Fibroblast of pulmonary artery (primary cell): ENCODE measurements at places on chromosomes 5 and 9.

- no peak for DNase-seq
Measured at GRCh38 chr9:87910821-87911220, 6.9 kb upstream of the SPATA31C1 start.

DNA sequence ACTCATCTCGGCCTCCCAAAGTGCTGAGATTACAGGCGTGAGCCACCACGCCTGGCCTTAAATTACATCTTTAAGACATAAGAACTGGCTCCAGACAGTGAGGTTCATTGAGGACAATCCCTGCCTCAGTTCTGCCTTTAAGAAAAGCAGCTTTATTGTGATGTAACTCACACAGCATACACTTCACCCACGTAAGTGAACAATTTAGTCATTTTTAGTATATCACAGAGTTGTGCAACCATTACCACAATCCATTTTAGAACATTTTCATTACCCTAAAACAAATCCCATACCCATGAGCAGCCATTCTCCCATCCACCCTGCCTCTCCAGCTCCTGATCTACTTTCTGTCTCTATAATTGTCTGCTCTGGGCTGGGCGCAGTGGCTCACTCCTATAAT lies 24.0 kb upstream of the LTC4S start:
- DNase-seq, result no peak

- DNase-seq, result peak; percentile 87
Measured at GRCh38 chr5:66307647-66308241, 163.6 kb downstream of the SREK1 start.

- DNase-seq, result no peak
Measured at GRCh38 chr9:20623021-20623747, 885 bp upstream of the MLLT3 start.

DNA sequence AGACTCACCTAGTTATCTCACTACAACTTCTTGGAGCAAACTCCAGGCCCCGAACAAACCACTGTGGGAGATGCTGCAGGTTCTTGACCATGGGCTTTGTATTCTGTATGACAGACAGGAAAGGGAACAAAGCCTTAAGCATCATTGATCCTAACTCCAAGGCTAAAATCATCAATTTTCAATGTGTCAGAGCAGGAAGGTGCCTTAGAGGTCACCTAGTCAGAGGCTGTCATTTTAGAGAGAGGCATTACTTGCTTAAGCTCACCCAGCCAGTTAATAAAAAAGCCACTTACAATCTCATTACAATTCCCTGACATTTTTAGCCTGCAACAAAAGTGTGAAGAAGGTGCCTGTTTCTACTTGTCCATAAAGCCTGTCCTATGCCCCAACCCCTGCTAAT lies 272.7 kb downstream of the FAM114A2 start:
- no peak for DNase-seq

- DNase-seq, result peak; percentile 93
Measured at GRCh38 chr5:96509721-96510350, 76.8 kb upstream of the PCSK1 start.

DNA sequence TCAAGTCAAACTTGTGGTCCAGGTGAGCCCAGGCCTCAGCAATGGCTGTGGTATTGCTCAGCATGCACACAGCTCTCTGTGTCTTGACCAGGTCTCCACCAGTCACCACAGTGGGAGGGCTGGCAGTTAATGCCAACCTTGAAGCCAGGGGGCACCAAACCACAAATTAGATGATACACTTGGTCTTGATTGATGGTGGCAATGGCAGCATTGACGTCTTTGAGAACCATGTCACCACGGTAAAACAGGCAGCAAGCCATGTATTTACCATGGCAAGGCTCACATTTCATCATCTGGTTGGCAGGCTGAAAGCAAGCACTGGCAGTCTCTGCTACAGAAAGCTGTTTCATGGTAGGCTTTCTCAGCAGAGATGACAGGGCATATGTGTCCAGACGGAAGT lies 40.0 kb downstream of the NIM1K start:
- peak; percentile 7 for DNase-seq

DNA sequence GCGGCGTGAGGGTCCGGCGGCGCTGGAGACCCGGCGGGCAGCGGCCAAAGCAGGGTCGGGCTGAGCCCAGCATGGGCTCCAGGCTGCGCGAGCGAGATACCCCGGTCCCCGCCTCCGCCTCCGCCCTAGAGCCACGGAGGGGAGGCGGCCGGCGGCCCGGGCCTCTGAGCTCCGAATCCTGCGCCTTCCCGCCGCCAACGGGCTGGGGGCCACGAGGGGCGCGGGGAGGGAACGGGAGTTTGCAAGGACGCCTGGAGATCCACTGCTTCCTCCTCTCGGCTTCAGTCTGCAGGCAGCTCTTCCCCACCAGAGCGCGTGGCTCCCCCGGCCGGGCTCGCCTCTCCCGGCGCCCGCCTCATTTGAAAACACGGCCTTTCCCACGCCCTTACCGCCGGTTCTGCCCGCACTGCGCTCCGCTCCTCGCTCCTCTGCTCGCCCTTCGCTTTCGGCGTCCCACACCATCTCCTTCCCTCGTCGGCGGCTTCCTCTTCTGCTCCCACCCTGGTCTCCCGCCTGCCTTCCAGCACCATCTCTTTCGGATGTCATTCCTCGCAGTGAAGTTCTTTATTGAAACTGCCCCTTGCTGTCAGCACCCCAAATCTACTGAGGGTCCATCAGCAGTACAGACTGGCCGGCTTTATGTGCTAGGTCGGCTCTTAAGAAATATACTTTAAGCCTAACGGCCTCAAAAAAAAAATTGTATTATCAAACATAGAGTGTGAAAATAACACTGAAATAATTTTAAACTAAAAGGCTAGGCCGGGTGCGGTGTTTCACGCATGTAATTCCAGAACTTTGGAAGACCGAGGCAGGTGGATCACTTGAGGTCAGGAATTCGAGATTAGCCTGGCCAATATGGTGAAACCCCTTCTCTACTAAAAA lies 105.0 kb upstream of the FAM120A start:
- no peak for DNase-seq

DNA sequence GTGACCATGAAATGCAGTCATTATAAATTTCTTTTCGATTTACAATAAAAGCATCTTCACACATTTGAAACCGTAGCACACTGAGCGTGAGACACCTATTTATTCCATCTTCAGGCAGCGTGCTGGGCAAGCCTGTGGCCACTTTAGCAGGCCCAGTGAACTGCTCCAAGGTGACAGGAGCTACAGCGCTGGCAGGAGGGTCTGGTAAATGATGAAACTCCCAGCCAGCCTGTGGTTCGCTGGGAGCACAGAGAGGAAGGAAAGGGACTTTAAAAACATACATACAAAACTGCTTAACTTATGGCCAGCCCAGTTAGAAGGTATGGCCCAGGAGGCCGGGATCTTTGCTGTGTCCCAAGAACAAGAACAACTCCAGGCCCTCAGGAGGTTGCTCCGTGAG lies 5.1 kb downstream of the RAPGEF1 start:
- no peak for DNase-seq

GRCh38 chr5:67297376-67297775 lies 100.8 kb upstream of the CD180 start:
- DNase-seq, result no peak

- no peak for DNase-seq
Measured at GRCh38 chr9:127506814-127507750, 55.8 kb downstream of the LRSAM1 start.

GRCh38 chr5:1174122-1174936 lies 27.1 kb upstream of the SLC6A19 start:
- DNase-seq, result peak; percentile 83

DNA sequence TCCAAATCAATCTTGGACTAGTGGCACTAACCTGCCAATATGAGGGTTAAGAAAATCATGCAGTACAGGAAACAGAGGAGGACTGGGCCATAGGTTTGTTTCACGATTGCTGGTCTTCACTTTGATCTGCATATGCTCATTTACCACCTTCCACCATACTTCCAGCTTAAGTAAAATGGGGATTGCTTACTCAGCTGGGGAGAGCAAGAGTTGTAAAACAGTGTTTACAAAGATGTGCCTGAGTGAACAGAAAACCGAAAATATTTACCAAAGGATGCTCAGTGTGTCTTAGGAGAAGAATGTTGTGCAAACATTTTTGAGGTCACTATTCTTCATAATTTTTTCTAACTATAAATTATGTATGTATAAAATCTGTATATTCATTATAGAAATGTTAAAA lies 65.1 kb upstream of the DNAH5 start:
- DNase-seq, result no peak

GRCh38 chr9:128677794-128678193 lies 11.2 kb upstream of the SET start:
- no peak for DNase-seq
